Effector CD8-positive, alpha-beta T cell (primary cell): ENCODE measurements at places on chromosomes 2 and 18.
A peak's percentile ranks its signal among the peaks of the same experiment; 100 is the strongest.

DNA sequence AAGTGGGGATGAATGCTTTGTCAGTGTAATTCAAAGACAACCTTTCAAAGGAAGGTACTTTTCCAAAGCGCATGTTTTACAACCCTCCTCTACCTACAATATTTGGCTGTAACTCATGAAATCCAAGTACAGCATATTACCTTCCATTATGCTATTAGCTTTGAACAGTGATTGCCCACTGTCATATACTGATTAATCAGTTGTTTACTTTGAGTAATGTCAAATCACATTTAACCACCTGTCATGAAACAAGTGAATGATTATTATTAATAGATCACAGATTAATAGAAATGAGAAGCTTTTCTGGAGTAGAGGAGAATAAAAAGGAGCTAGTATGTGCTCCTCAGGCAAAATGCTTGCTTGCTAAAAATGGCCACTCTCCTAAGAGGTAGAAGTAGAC lies 150.5 kb upstream of the SMAD7 start:
- DNase-seq, result no peak

GRCh38 chr18:37668971-37669747 lies 103.6 kb upstream of the CELF4 start:
- DNase-seq, result no peak

- no peak for DNase-seq
Observed at GRCh38 chr2:11212645-11213044, 57.4 kb downstream of the SLC66A3 start.

DNA sequence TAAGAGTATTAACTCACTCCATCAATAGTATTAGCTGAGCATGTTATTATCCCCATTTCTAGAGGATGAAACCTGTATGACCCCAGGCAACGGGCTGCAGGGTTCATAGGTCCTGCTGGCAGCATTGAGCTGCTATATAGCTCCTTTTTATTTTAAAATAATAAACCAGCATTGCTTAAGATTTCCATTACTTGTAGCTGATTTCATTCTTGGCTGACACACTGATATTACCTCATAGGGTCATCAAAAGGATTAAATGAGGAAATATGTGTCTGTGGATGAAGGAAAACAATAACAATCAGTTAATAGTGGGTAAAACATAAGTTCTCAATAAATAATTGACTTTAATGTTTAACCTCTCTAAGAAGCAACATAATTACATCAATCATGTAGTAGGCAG lies 48.3 kb upstream of the NRP2 start:
- no peak for DNase-seq

DNA sequence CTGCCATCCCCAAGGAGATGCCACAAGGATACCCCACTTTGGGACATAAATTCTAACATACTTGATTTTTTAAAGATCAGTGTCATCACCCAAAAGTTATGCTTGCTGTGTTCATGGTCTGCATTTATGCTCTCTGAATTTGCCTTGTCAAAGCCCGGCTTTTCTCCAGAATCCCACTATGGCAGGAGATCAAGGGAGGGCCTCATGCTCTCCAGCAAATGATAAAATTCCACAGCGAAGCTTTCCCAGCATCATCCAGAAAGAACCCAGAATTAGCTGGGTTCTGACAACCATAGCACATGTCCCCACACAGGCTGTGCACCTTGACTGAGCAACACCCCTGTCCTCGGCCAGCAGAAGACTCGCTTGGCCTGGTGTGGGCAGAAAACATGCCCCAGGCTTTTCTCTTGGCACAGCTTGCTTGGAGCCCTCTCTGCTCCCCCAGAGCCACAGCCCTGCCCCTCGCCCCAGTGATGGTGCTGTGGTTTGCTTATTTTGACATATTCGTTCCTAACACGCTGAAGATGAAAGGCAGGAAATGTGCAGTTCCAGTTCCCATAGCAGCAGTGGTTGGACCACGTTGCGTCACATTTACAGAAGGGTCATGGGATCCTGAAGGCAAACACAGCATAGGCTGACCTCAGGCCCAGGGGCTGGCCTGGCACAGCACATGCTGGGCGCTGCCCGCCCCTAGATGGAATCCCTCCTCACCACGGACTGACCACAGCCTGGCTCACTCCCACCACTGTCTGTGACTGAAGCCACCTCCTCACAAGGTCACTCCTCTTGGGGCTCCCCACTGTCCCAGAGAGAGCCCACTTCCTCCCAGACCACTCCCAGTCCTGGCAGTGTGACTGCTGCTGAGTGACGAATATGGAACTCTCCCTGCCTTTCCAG lies 14.1 kb upstream of the CHRNA1 start:
- peak; percentile 51 for DNase-seq

GRCh38 chr2:105181282-105181681 lies 60.3 kb upstream of the GPR45 start:
- DNase-seq, result no peak

DNA sequence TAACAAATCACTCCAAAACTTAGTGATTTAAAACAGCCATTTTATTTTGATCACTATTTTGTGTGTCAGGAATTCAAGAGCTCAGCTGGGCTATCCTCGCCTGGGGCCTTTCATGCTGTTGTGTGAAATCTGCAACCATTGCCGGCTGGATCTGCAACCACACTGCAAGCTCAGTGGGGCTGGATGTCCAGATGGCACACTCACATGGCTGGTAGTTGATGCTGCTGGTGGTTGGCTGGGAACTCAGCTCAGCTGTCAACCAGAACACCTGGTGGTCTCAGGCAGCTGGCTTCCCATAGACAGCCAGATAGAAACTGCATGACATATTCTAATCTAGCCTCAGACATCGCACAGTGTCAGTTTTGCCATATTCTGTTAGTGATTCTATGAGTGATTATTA lies 30.6 kb upstream of the AP1S3 start:
- DNase-seq, result no peak

- DNase-seq, result no peak
Observed at GRCh38 chr2:59171019-59171418, 929.9 kb upstream of the FANCL start.

- no peak for DNase-seq
Observed at GRCh38 chr2:1692342-1692741, 52.0 kb downstream of the PXDN start.

GRCh38 chr18:57929922-57930321 lies 114.1 kb upstream of the NEDD4L start:
- no peak for DNase-seq

DNA sequence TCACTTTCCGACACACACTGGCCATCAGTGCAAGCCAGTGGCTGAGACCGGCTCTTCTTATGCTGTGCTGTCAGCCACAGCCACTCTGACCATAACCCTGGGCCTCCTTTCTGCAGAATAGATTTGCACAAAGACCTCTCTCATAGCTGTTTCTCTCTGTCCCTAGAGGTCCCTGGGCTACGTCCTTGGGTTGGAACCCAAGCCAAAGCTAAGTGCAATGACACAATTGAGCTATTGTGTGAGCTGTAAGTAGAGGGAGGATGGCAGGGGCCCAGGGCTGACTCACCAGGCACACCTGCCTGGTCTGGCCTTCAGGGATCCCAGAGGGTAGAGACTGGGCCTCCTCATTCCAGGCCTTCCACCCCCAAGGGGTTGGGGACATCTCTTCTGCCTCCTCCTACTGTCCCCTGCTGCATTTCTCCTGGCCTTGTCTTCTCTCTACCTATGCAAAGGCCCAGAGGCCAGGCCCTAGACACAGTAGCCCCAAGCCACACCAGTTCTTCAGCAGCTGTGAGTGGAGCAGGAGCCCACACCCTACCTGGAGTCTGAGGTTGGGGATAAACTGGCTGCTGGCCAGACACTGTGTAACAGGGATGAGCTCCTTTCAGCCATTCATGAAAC lies 174.6 kb downstream of the NCK2 start:
- DNase-seq, result no peak

- no peak for DNase-seq
Observed at GRCh38 chr2:168971261-168971660, 59.9 kb downstream of the ABCB11 start.

- DNase-seq, result no peak
Observed at GRCh38 chr2:221629468-221629867, 57.4 kb upstream of the EPHA4 start.

DNA sequence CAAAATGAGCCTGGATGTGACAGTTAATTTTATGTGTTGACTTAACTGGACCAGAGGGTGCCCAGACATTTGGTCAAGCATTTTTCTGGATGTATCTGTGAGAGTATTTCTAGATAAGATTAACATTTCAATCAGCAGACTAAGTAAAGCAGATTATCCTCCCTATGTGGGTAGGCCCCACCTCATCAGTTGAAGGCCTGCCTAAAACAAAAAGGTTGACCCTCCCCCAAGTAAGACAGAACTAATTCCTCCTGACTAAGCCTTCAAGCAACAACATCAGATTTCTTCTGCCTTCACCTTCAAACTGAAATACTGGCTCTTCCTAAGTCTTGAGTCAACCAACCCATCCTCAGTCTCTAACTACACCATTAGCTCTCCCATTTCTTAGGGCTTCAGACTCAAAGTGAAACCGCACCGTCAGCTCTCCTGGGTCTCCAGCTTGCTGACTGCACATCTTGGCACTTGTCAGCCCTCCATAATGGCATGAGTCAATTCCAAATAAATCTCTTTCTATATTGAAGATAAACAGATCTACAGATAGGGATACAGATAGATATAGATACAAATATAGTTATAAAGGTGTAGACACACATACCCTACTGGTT lies 47.9 kb downstream of the MEMO1 start:
- no peak for DNase-seq

DNA sequence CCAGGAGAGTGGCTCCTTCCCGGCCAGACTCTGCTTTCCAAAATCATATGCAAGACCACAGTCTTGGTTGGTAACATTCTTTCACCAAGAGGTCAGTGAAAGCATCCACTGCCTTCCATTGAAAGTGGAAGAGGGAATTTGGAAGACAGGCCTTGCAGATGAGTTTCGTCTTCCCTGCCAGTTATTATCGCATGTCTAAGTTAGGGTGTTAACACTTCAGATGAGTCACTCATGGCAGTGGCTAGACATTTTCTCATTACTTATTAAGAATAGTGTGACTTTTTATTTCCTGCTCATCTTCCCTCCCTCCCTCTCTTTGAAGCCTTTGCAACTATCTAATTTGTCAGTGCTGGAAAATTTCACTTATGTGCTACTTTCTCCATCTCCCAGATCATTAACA lies 102.9 kb upstream of the EPB41L3 start:
- no peak for DNase-seq

- no peak for DNase-seq
Observed at GRCh38 chr18:8952769-8953760, 149.4 kb upstream of the NDUFV2 start.

DNA sequence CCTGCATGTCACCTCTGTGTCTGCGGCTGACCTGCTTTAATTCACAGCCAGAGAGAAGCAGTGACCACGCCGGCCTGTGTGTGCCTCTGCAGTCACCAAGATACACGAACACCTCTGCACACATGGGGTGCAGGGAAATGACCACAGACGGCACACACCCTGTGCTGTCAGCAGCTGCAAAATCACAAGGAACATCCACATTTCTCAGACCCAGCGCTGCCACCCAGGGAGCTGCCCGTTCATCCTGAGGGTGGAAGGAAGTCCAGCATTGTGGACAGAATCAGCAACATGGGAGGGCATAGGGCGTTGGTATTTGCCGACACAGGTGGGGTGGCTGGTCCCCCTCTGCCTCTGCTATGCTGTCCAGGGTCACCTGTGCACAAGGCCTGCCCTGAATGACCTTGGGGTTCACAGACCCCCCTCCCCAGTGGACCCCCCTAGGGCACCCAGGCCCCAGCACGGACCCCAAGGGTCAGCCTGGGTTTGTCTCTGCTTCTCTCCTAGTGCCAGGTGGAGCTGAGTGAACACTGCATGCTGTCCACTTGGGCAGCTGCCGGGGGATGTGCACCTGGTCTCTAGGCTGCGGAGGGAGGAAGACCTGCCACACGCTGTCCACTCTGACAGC lies 107.4 kb downstream of the PXDN start:
- no peak for DNase-seq

DNA sequence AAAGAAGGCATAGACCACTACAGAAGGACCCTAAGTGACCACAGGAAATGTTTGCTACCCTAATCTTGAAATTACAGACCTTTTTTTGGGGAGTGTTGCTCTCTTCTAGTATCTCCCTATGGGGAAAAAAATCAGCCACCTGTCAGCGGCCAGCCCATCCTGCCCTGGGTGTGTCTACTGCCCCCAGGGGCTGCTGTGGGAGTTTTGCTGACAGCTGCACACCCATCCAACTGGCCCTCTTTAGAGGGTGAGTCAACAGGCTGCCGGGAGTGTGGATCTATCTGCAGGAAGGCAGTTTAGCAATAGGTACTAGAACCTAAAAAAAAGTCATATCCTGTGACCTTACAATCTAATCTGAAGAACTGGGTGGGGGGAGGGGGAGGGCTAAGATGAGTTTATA lies 796 bp upstream of the DYSF start:
- DNase-seq, result no peak

- DNase-seq, result no peak
Observed at GRCh38 chr2:218781691-218782527, at the start of gene CYP27A1. CYP27A1 (plus strand) TSS chr2:218782147; CDS start chr2:218782183, 36 bp downstream.
